ENCODE measurements at places on chromosomes 11 and 22. TPM values are rescaled to one million over a fixed set of nuclear protein-coding genes. Genes with fewer than 3 reads are reported as not detected.

Gene BCO2
- 0.50 TPM for total RNA-seq

Gene VPREB3
- total RNA-seq: not detected

Gene HBD
- not detected for total RNA-seq

Gene OR52E4
- total RNA-seq: not detected

Gene SCN3B
- 0.09 TPM for total RNA-seq

Gene VPS11
- total RNA-seq: 8.9 TPM

Gene RIMBP3B
- 0.27 TPM for total RNA-seq

Gene RAG2
- not detected for total RNA-seq

Gene GRM5
- not detected for total RNA-seq

Gene CCDC82
- 8.7 TPM for total RNA-seq

Gene NPAS4
- not detected for total RNA-seq

Gene MAJIN
- total RNA-seq: 0.63 TPM

DNA sequence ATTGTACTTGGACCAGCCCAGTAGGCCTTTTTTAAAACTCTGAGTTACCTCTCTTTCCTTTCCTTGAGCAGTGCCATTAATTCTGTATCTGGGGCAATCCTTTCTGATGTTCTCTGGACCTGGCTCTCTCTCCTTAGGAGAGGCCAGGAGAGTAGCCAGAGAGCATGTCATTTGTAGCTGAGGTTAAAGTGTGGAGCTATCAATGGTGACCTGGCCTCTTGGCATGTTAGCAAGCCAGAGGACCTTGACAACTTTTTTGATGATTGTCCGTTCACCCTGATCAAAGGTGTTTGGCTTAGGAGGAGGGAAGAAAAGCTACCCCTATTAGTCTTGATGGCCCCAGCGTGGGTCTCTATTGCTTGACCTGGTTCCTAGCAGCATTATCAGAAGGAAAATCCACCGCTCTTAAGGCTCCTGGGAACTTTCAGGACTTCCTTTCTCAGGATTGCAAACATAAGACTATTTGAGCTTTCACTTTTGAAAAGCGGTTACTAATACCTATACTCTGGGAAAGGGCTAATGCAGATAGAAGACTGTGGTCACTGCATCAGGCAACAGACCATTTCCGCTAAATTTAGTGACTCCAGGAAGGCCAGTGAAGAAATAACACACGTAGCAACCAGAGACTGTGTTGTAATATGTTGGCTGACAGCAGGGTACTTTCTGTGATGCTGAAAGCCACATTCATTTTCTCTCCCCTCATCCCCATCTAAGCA is 18.2 kb downstream of the LIMK2 start:
- DNase-seq: no peak

DNA sequence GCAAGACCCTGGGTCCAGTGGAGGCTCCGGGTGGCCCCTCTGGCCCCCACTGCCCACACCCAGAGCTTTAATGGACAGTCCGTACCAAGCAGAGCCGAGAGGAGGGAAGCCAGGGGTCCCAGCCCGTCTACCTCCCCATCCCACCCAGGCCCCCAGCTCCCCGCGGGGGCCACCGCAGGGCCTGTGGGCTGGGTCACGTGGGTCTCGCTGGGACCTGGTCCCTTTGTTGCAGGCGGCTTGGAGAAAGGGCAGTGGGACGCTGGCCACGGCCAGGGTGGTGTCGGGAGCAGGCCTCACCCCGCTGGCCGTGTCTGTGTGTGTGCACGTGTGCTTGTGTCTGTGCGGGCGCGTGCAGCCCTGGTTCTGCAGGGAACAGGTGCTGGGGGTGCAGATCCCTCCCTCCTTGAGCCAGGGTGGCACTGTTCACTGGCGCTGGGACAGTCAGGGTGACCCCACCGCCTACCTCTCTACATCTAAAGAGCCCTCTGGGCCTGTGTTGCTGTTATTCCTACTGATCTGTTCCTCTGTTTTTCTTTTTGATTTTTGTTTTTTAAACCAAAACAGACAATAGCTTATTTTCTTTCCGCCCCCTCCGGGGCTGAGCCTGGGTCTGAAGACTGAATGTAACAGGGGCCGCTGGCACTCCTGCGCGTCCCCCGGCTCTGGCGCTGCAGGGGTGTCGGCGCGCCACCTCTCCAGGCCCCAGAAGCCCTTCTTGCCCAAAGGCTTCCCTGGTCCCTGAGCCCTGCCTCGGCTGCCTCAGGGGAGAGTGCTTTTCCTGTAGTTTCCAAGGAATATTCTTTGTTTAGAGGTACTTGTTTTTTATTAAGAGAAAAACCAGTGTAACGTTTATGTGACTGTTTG is 20.1 kb upstream of the TMEM191C start:
- no peak for DNase-seq

- DNase-seq: no peak
Observed at GRCh38 chr22:23859201-23859600, 1.5 kb downstream of the SLC2A11 start.

GRCh38 chr11:88886796-88887195 is 179.0 kb downstream of the GRM5 start:
- DNase-seq: peak; percentile 54

DNA sequence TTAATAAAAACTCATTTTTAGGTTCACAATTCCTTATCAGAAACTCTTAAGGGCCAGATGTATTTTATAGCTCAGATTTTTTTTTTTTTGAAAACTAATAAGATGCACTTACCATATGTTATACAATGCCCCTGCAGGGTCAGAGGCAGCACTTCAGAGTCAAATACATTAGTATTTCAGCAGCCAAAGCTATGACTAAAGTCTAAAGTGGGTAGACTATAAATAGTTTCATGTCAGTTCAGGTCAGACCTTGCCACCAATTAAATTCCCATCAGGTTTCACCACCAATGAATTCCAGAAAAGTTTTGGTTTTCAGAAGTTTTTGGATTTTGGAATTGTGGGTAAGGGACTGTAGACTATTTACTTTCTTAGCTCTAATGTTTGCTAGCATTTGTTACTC is 75.9 kb downstream of the FAM83F start:
- no peak for DNase-seq

DNA sequence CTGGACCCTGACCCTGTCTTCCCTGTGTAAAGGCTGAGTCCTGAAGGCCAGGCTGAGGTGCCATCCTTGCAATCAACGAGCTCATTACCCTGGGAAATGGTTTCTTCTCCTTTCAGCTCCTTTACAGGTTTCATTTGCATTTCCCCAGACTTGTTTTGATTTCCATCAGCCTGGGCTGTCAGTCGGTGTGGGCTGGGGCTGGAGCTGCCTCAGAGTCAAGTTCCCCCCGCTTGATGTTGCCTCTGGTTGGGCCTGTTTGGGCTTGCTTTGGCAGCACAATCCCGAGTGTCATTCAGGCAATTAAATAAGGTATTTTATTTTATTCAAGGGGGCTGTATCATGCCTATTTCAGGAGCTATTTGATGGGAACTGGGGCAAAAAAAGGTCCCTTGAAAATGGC is 424.9 kb downstream of the INSC start:
- DNase-seq: no peak

- DNase-seq: no peak
Observed at GRCh38 chr11:64608636-64609035, 17.6 kb downstream of the SLC22A12 start.

DNA sequence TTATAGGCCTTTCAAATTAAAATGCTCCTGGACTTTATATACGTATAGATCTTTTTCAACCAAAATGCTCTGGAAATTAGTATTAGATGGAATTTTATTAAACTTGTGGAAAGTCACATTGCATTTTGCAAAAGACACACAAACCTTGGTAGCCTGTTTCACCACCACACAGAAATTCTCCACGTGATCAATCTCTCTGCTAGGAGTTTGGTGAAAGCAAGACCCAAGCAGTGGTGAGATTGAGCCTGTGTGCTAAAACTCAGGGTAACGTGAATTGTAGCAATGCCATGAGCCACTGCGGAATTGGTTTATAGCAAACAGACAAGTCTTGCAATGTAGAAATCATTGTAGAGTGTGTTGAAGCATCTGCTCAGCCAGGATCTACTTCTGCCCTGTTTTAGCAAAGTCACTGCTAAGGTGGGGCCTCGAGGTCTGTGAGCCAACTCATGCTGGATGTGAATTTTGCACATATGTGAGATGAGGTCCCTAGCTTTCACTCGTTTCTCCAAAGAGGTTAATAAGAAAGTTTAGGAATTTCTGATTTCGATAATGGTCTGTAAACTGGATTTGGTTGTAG is 184.8 kb downstream of the DBX1 start:
- peak; percentile 81 for DNase-seq

DNA sequence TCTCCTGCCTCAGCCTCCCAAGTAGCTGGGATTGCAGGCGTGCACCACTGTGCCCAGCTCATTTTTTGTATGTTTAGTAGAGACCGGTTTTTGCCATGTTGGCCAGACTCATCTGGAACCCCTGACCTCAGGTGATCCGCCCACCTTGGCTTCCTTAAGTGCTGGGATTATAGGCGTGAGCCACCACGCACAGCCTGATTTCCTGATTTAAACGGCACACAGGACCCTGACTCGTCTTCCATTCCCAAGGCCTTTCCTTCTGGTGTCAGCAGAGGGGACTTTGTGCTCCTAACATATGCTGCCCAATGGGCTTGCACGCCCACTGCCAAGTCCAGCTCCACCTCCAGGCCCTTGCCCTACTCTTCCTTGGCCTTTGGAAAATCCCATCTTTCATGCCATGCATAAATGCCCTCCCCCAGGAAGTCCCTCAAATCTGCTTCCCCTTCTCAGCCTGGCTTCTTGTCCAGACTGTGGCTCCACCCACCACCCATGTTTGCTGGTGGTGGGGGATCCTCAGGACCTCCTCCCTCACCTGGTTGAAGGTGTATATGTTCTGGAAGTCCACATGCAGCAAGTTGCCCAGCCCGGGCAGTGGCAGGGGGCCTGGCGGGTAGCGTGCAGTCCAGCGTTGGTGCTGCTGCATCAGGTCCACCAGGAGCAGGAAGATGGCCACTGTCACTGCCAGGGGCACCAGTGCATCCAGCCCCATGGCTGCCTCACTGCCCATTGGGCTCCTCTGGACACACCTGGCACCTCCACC is 23.9 kb upstream of the CYP2D6 start:
- DNase-seq: no peak

- no peak for DNase-seq
Observed at GRCh38 chr11:30257058-30257457, 26.2 kb downstream of the FSHB start.

- DNase-seq: no peak
Observed at GRCh38 chr11:35045236-35045820, 93.6 kb upstream of the CD44 start.

DNA sequence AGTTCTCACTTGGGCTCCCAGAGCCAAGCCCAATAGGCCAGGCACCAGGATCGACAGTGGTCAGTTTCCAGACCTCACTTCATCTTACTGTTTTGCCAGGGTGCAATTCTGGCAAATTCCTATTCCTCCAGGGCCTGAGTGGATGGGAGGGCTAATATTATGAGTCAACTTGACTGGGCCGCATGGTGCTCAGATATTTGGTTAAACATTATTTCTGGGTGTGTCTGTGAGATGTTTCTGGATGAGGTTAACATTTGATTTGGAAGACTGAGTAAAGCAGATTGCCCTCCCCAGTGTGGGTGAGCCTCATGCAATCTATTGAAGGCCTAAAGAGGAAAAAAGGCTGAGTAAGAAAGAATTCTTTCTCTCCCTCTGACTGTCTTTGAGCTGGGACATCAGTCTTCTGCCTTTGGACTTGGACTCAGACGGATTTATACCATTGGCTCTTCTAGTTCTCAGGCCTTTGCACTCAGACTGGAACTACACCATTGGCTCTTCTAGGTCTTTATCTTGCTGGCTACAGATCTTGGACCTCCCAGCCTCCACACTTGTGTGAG is 132.9 kb upstream of the ZBED5 start:
- no peak for DNase-seq

DNA sequence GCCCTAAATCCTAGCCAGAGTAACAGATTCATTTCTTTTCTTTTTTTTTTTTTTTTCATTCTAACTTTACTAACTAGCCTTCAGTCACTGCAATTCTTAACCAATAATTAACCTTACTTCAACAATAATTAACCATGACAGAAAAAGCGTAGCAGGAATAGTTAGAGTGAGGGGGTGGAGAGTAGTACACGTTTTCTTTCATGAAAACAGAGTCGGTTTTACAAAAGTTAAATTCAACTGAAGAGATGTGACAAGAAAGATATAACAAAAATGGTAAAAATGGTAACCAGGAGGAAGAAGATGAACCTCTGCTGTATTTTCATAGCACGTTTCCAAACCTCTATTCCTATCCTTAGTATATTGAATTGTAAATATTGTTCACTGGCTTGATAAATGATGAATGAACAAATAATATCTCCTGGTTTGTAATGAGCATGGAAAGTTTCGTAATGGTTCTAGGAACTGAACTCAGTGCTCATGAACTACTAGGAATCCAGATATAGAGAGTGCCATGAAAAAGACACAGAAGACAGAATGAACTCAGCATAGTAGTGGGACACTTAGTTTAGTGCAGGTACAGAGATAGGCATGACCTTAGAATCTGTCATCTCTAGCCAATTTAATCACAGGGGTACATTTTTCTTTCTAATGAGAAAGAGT is 116.5 kb upstream of the ANO5 start:
- no peak for DNase-seq

DNA sequence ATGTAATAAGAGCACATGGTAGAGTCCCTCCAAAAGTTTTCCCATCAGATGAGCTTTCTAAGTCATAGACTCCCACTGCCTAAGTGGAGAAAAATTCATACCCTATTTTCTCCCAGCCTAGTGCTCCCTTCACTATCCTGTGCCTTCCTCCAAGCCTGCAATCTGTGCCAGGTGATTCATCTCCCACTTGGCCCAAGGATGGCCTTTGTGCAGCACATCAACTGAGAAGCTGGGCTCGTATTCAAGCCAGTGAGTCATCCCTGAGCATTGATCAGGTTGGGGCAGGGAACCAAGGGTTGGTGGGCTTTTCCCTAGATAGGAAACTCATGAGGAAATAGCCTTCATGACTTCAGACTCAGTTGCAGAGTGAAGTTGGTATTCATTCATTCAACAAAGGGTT is 64.6 kb downstream of the PANX1 start:
- DNase-seq: no peak

DNA sequence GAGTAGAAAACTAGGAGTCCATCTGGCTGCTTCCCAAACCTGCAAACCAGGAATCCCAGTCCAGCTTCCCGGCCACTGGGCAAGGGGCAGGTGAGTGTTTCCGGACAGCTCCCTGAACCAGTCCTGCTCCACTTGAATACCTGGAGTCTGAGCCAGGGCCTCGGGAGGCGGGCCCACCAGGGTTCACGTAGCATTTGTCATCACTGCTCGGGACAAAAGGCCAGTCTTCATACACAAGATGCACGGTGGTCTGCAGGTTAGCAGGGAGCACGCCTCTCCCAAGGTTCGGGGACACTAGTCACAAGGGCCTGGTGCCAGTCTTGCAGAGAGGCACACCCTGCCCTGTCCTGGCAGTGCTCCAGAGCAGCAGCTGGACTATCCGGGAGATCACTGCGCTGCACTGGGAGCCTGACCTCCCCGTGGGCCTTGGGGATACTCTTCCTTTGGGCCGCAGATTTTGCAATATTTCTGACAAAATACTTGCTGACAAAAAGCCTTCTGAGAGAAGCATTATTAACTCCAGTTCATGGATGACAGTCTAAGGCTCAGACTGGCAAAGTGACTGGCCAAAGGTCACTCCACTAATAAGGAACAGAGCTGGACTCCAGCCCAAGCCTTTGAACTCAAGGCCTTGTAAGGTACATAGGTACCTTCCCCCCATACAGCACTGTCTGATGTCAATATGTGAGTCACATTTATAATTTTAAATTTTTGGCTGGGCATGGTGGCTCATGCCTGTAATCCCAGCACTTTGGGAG is 25.1 kb downstream of the CD6 start:
- DNase-seq: no peak
